ENCODE measurements at places on chromosomes 7 and 10.

- no peak for DNase-seq
These were observed 31.7 kb upstream of the CNPY1 start for GRCh38 chr7:155578016-155578415.

GRCh38 chr7:39838326-39838725 lies 111.7 kb upstream of the CDK13 start:
- DNase-seq: no peak

DNA sequence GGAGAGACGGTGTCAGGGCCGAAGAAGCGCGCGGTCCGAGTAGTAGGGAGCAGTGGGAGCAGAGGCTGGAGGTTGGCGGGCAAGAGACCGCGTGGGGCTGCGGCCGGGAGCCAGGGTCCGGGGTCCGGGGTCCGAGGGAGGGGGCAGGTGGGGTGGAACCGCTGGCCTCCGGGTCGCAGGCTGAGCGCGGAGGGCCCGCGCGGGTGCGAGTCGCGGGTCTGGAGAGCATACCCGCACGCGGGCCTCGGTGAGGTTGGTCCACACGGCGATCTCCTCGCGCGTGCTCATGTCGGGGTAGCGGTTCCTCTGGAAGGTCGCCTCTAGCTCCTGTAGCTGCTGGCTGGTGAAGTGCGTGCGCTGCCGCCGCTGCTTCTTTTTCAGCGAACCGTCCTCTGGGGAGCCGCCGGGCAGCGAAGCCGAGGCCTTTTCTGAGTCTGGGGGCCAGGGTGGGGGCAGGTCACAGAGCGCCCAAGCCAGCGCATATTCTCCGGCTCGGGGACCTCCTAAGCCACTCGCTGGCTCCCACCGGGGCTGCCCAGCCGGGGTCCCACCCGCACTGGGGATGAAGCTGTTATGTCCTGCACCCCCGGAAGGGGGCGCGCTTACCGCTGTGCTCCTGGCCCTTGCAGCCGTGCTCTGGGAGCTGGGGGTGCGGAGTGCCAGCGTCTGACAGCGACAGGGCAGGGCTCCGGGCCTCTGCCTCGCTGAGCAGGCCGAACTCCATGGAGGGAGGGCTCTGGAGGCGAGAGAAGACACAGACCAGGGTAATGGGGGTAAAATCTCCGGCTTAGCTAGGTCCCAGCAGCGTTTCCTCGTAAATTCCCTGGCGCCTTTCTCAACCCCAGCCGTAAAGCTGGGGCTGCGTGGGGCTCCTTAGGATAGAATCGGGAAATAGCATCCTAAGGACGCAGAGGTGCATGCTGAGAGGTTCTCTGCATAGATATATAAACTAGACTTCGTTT lies 5.5 kb downstream of the ELOVL3 start:
- DNase-seq: no peak

- DNase-seq: no peak
These were observed 86.4 kb downstream of the VPS41 start for GRCh38 chr7:38822549-38822948.

GRCh38 chr7:126957443-126957842 lies 295.3 kb downstream of the GRM8 start:
- DNase-seq: no peak

DNA sequence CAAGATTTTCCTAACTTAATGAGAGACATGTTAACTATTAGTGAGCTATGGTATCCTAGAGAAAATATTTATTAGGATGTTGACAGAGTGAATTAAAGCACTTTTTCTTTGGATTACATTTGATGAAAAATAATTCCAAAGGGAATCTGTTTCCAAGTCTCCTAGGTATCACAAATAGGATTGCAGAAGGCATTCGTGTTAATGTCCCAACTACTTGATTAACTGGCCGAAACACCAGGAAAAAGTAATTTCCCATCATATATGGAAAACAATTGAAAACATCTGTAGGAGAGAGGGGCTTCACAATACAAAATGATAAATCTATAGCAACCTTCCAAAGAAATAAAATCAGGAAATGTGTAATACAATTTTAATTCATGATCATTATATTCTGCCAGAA lies 406.7 kb downstream of the PARD3 start:
- no peak for DNase-seq

DNA sequence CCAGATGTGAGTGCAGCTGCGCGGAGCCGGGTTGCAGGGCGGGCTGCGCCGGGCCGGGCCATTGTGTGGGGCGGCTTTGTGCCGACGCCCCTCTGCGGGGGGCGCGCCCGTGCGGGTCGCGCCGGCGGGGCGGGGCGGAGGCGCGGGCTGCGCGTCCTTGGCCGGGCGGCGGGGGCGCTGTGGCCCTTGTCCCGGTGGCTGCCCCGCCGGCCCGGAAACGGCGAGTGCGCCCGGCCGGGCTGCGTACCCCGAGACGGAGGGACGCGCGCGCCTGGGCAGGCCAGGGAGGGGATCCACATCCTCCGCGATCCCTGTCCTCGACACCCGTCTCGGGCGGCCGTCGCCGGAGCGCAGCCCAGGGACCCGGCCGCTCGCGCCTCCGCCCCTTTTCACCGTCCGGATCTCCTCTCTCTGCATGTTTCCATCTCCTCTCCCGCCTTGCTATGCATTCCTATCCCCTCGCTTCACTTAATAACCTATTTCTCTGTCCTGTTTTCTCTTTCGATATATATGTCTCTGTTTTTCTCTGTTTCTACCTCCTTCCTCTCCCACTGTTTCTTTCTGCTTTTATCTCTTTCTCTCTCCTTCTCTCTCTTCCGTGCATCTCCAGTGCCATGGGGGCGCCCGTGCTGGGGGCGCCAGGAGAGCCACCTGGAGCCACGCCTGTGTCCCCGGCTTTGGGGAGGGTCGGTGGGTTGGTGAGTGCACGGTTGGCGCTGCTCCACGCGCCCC lies 765 bp downstream of the PFKFB3 start:
- DNase-seq: no peak

All from AG04449 (cell line).